ENCODE measurements at places on chromosomes 12 and 14.

DNA sequence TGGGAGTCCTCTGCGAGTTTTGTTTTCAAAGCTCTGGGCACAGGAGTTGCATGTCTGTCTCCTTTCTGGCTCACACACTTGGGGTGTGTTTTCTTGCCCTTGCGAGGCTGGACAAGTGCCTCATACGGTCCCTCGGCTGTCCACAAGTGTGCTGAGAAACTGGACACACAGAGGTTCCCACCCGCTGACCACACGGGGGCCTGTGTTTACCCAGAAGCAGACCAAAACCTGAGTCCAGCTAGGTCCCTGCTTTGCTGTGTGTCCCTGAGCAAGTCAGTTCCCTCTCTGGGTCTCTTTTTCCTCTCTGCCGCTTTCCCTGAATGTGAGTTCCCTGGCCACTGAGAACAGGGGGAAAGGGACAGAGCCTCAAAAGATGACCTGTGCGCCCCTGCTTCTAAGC, 678 bp upstream of the OAS2 start:
- DNase-seq, result no peak

- DNase-seq, result no peak
Measured at GRCh38 chr12:100796621-100797020, 2.0 kb downstream of the ANO4 start.

GRCh38 chr14:49769581-49770211, 1.7 kb downstream of the KLHDC2 start:
- no peak for DNase-seq

DNA sequence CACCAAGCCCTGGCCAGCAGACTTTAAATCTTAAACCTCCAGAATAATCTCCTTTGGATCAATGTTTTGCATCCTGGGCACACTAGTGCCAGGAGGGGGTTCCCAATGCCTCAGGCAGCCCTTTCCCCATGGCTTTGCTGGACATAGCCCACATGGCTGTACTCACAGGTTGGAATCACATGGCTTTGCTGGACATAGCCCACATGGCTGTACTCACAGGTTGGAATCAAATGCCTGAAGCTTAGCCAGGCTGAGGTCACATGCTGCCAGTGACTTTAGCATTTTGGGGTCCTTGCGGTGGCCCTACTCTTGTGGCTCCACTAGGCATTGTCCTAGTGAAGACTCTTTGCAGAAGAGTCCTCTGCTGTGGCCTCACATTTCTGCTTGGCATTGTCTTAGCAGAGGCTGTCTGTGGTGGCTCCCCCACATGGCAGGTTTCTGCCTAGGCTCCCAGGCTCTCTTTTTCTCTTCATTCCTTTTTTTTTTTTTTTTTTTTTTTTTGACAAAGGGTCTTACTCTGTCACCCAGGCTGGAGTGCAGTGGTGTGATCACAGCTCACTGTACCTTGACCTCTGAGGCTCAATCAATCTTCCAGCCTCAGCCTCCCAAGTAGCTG, 13.0 kb downstream of the FLVCR2 start:
- no peak for DNase-seq

DNA sequence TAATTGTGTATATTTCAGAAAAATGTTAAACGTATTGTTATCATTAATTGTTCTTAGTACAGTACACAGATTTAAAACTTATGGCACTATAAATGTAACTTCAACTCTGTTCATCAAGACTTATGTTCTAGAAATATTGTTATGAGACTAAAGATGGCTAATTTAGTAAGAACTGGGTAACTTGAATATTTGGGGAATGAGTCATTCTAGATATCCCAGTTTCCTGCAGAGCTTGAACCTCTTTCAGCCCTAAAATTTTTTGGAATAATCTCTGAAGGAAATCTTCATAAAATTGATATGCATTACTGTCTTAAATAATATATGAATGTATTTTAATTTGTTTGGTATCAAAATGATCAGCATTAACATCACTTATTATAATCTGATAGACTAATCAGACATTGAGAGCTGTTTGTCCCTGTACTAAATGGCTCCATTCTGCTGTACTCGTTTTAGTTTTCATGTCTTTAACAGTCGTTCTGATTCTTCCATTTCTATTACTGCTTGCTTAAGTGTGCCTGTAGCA, 87.1 kb downstream of the VEZT start:
- no peak for DNase-seq

- no peak for DNase-seq
Measured at GRCh38 chr12:5784462-5785130, 160.5 kb downstream of the ANO2 start.

DNA sequence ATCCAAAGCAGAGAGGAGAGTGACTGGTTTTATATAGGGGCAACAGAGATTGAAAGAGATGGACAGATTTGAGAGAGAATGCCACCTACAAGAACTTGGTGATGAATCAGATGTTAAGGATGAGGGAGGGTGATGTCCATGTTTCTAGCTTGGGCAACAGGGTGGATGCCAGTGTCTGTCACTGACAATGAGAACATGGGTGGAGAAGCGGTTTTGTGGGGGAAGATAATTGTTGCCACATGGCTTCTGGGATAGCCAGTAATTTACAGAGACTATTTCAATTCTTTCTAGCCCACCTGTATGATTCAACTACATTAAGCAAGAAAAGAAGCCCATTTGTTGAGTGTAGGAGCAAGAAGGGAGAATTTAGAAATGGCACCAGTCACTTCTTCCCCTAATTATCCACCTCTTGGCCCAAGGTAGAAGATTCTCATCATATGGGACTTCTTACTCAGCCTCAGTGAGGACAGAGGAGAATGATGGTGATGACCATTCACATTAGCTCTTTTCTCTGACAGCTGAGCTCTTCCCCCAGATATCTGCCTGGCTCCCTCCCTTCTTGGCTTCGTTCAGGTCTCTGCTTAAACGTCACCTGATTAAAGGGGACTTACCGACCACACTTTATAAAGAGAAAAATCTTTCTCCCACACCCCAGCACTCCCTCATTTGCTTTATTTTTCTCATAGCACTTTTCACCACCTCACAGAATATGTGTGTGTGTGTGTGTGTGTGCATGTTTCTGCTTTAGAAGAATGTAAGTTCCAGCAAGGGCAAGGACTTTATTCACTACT, 117.8 kb downstream of the DUSP6 start:
- no peak for DNase-seq

GRCh38 chr12:59344224-59344623, 251.6 kb upstream of the SLC16A7 start:
- no peak for DNase-seq

- peak; percentile 43 for DNase-seq
Measured at GRCh38 chr14:21894003-21894897, 220.6 kb upstream of the OR4E1 start.

DNA sequence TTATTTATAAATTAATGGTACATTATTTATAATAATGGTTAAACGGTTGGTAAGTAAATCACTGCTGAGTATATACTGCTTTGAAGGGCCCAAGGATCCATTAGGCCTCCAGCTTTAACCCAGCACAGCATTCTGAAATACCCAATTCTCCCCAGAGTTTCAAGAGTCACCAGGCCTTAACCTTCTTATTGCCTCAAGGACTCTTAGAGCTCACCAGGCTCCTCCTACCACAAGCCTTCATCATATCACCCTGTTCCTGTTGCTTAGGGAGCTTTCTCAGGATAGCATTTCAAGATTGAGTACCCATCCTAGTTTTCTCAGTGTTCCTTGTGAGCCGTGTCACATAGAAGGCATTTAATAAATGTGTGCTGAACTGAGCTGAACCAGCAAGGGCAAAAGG, 242.5 kb downstream of the FBXL14 start:
- DNase-seq, result no peak

- no peak for DNase-seq
Measured at GRCh38 chr14:106024983-106025604, 498.7 kb downstream of the TMEM121 start.

DNA sequence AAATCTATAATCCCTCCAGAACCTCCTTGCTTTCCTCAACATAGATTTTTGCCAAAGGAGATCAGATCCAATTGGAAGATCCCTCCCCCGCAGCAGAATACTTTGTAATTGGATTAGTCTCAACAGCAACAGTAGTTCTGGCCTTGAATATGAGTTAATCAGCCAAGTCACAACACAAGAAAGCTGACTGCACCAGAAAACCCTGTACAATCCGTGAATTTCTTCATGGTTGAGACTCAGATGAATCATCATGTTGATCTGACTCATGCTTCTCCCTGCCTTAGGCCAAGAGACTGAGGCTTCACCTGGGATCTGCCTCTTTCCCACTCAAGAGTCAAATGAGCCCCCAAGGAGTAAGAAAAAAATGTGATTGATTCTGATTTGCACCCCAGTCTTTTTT, 3.0 kb upstream of the METTL17 start:
- DNase-seq, result no peak

DNA sequence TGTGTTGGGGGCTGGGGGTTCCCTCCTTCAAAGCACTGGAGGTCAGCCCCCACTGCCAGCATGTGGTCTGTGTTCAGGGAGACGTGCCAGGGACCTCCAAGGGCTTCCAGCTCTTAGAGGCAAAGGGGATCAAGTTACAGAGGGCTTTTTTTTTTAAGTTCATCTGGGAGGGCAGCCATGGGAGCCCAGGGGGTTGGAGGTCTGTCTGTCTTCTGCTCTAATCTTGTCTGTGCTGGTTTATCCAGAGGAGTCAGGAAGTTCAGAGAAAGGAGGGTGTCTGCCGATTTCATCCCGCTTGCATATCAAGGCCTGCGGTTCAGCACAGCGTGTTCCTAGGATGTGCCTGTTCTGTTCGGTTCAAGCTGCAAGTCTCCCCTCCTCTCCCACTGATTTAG, 72.2 kb downstream of the TMEM132C start:
- no peak for DNase-seq

DNA sequence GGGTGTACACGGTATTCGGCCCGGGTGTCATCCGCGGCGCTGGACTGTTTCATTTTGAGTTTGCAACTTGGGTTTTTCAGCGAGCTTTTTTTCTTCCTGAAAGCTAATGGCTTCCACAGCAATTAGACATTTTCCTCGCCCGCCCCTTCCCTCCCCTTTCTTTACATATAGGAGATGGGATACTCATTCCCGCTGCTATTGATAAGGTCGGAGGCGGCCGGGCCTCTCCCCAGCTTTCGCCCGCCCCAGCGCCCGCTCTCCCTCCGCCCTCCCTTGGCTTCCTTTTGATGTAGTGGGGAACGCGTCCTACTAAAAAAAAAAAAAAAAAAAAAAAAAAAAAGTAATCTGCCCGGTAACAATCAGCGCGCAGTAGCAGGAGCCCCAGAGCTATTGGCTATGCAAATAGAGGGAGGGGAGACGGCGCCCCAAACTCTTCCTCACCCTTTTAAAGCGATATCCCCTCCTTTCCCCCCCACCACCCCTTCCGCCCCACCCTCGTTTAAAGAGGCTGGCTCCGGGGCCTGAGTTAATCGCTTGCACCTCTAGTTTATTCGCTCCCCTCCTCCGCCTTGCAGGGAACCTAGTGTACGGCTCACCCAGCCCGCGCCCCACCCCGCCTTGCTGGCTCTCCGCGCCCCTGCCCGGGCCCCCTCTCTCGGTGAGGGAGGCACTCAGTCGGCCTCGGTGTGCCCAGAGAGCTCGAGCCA, 1.7 kb upstream of the CCND2 start:
- peak; percentile 88 for DNase-seq

DNA sequence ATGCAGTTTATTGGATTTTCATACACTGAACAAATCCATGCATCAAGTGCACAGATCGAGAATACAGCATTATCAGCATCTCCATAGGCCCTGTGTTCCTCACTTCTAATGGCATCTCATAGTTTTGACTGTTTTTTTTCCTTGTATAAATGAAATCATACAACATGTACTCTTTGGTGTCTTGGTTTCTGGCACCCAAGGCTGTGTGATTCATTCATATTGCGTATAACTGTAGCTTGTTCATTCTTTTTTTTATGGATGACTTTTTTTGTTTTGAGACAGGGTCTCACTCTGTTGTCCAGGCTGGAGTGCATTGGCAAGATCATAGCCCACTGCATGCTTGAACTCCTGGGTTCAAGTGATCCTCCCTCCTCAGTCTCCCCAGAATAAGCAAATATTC, 14.3 kb downstream of the RASSF8 start:
- DNase-seq, result no peak

DNA sequence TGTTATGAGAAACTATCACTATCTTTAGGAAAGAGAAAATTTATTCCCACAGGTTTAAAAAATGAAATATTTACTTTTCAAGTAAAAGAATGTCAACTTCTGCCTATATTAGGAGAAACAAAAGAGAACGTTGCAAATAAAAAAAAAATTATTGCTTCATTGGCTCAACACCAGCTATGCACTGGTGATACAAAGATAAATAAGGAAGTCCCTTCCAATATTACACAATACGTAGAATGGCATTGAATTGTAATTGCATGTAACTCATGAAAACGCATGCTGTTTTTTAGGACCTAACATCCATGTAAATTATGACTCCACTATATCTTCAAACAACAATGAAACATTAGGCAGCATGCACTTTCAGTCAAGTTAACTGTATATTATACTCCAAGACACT, 56.4 kb upstream of the RERGL start:
- DNase-seq, result no peak

- no peak for DNase-seq
Measured at GRCh38 chr12:96020314-96021003, 14.9 kb downstream of the LTA4H start.

DNA sequence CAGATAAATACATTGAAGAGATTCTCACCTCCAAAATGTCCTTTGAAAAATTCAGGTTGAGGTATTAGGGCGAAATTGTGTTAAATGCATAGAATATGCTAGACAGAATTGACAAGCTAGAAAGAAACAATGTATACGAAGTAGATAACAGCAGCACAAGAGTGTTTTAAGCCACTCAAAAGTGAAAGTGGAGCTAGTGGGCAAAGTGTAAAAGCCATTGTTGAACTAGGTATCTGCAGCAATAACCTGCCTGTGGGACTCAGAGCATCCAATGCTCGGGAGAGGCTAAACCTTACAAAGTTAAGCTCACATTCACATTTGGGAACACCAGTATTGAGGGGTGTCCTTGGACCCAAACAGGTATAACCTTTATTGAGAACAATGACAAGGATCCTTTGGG, 180.6 kb upstream of the TMPO start:
- DNase-seq, result no peak

DNA sequence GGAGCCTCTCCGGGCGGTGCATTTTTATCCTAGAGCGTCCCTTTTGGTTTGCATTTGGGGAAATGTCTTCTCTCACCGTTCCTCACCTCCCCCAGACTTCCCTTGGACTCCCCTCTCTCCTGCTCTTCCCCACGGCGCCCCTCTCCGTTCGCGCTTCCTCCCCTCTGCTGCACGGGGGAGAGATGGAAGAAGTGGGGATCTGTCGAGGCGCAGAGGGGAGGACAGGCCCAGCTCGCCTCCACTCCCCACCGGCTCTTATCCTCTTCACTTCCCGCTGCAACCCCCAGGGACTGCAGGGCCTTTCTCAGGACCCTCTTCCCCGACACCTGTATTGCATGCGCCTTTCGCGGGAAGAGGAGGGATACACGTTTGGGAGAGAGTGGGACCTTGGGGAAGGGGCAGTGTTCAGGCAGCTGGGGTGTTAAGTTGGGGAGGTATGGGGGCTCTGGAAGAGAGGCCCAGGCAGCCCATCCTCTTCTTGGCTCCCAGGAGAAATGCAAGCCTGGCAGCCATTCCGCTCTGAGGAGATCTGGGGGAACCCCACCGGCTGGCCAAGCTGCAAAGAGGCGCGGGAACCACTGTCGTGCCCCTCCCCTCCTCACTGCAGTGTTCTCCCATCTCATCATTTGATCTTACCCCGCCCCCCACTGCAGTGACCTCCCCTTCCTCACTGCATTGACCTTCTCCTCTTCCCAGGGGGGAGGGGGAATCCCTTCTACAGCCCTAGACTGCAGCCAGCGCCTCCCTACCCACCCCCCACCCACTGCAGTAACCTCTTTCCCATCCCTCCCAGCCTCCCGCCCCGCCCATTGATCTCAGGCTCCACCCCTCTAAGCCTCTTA, 788 bp downstream of the ENO2 start:
- DNase-seq, result no peak

- DNase-seq, result no peak
Measured at GRCh38 chr12:65171870-65172269, 2.5 kb downstream of the LEMD3 start.
